ENCODE measurements at places on chromosomes 4 and X. TPM values are rescaled to one million over a fixed set of nuclear protein-coding genes. Genes with fewer than 3 reads are reported as not detected.

GRCh38 chrX:23990455-23990854 is 36.5 kb downstream of the KLHL15 start:
- no peak for DNase-seq

SPANXB1 gene
- total RNA-seq = not detected

DNA sequence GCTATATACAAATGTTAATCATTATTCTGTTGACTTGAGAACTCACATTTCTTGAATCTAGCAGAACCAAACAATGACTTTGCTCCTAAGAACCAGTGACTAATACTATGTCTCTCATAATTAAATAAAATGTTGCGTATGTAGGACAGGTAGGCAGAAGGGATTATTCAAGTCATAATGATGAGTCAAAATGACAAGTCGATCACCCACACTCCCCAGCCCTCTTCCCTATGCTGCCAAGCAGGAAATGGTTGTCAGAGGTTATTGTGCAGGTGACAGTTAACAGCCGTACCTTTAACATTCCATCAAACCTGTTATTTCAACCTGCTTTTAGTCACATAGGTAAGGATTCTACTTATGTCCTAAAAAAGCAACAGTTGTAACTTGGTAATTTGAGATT is 22.0 kb upstream of the STK26 start:
- no peak for DNase-seq

DNA sequence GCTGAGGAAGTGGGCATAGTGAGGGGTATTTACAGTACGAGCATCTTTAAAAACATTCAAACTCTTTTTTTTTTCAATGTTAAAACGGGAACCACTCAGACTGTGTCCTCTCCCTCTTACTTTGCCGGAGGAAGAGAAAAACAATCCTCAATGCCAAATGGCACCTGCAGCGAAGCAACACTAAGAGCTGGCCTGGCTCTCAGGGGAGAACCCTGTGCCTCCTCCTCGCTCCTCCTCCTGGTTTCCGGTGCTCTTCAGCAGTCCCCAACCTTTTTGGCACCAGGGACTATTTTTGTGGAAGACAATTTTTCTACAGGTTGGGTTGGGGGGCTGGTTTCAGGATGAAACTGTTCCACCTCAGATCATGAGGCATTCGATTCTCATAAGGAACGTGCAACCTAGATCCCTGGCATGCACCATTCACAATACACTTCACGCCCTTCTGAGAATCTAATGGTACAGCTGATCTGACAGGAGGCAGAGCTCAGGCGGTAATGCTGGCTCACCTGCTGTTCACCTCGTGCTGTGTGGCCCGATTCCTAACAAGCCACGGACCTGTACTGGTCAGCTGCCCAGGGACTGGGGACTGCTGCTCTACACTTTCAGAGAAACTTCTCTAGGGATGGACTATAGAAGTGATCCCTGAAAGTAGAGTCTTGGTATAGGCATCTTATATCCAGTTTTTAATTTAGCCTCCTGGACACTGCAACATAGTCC is 404.1 kb downstream of the RAPGEF2 start:
- DNase-seq = no peak

GRCh38 chr4:121668368-121669162 is 28.2 kb downstream of the ANXA5 start:
- no peak for DNase-seq

DNA sequence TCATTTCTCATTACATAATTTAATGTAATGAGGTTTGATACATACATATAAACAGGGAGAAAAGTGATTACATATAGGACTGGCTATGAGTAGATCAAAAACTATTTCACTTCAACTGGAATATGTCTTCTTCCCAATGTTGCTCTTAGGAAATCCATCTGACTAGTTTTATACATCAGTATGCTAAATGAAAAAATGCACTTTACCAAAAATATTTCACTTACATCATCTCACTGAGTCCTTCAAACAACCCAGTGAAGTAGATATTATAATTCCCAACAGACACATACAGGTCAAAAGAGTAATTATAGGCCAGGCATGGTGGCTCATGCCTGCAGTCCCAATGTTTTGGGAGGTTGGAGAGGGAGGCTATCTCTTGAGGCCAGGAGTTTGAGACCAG is 215.9 kb downstream of the MID1 start:
- DNase-seq = no peak

TCEAL3 gene
- total RNA-seq = 27.5 TPM

GRIA2 gene
- not detected for total RNA-seq

TADA2B gene
- total RNA-seq = 26.5 TPM

DNA sequence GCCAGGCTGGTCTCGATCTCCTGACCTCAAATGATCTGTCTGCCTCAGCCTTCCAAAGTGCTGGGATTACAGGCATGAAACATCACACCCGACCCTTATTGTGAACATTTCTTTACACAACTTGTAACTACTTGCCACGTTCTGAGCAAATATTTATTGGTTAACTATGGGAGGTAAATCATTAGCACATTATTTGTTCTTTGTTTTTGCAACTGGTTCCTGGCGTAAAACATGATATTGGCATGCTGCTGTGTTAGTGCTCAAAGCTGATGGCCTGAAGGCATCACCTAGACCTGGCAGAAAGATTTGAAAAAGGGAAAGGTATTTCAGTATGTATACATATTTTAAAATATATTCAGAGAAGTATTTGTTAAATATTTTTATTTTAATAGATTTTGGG is 438.3 kb upstream of the PRKX start:
- DNase-seq = no peak

NR0B1 gene
- not detected for total RNA-seq

DNA sequence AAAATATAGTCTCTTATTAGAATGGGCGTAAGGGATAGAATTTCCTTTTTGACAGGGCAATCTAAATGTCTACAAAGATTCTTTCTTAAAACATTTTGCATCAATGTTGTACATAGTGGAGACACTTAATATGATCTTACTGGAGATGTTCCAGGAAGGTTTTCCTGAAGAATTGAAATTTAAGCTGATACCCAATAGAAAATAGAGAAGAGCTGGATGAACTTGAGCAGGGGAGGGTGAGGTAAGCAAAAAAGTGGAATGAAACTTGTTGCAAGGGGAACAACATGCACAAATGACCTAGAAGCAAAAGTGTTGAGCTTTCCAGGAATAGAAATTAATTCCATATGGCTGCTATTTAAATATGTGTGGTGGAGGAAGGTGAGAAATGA is 19.7 kb downstream of the SLAIN2 start:
- DNase-seq = no peak

VCX2 gene
- total RNA-seq = not detected

- no peak for DNase-seq
Observed at GRCh38 chr4:105755375-105755774, 46.8 kb downstream of the GSTCD start.

DNA sequence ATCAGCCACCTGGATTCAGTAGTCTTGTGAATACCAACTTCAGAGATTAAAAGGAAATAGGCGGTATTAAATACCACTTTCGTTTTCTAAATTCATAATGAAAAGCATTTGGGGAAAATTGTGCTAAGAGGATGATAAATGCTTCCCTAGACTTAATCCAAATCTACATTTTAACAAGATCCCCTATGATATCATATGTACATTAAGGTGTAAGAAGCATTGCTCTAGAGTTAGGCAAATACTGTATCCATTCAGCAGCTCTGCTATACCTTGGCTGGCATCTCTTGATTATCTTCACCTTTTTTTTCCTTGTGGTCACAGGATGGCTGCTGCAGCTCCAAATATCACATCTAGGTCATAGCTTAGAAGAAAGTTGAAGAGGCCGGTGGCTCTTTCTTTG is 40.6 kb upstream of the PHEX start:
- DNase-seq = no peak

DNA sequence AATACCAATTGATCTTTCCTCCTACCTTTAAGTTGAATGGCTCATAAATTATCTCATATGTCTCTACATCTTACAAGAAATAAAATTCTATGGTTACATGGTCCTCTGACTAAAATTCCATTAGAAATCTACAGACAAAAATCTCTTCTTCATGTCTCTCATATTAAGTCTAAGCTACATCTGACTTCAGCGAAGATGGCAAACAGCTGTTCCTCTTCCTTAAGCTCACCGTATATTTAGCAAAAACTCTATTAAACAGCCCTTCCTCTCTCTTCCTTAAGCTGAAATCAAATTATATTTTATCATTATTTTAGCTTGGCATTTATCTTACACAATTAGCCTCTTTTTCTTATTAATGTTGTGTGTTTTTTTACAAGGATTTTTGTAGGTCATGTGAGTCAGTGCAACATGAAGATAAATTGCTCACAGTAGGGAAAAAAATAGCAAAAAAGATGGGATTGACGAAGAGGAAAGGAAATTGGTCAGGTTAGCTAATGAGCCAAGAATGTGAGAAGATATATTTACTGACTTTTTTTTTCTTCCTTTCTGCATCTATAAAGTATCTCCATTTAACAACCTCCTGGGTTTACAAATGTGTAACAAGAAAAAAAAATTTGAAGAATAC is 2412.8 kb downstream of the ARAP2 start:
- DNase-seq = no peak

- no peak for DNase-seq
Observed at GRCh38 chrX:53312946-53313727, 31.8 kb upstream of the IQSEC2 start.

MSANTD1 gene
- 1.00 TPM for total RNA-seq

DNA sequence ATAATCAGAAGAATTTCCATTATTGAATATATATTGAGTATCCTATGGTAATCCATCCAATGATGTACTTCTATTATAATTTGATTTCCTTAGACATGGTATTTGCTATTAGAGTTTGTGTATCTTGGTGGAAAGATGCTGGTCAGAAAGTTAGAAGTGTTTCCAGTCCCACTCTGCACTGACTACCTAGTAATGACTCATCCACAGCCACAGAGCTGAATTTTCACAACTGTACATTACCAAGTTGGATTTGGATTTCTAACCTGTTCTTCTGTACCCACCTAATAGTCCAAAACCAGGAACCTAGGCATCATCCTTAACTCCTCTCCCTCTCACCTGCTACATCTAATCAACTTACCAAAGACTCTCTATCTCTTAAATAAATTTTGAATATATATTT is 145.4 kb downstream of the REELD1 start:
- no peak for DNase-seq

DNA sequence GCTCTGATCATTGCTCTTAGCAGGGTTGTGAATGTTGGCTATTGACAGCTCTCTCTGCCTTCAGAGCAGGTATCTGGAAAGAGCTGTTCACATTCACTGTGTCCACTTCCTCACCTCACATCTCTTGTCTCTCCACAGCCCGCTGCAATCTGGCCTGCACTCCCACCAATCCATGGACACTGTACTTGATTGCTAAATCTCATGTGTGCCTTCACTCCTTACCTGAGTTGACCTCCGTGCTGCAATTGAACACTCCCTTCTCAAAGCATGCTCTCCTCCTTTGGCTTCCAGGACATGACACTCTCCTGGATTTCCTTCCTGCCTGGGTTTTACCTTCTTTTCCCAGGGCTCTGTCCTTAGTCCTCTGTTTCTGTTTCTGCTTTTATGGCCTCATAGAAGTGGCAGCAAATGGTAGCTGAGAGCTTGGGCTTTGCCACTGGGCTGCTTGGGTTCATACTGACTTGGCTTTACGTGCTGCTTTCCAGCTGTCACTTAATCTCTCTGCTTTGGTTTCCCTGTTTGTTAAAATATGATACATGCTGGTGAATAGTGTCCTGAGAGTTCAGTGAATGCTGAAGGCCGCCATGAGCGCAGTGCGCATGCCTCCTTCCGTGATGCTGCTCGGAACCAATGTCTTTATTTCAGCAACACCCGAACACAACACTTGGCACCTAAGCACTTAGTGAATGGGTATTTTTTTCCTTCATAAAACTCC is 29.5 kb downstream of the DCUN1D4 start:
- no peak for DNase-seq

DNA sequence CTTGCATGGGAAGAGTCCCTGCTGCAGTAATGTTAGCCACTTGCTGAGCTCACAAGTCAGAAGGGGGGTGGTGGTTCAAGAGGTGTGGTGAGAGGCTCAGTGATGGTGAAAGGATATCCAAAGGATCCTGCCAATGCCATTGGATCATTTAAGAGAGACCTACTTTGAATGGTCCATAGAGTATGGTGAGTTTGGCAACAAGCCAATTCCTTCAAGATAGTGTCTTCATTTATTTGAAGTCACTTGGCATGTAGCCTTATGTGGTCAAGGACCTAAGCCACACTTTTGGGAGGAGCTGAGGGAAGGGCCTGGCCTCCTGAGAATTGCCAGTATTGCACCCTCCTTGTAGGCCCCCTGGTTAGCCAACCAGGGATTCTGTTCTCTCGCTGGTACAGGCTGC is 87.9 kb downstream of the TSPAN7 start:
- DNase-seq = no peak

DNA sequence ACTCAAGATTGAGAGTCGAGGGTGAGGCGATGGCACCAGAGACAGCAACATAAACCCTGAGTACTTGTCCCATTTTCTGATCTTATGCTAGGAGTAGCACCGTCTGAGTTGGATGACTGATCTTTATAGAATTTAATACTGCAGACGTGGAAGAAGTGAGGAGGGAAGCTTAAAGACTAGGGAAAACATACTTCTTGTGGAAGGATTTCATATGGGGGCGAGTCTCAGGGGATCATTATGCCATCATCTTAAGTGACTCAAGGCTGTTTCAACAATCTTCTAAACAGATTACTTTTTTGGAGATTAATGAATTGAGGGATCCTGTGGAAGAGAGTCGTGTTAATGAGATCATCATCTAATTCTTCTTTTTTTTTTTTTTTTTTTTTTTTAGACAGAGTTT is 17.2 kb upstream of the FAT1 start:
- DNase-seq = no peak

- no peak for DNase-seq
Observed at GRCh38 chr4:99669084-99669483, 11.5 kb upstream of the C4orf54 start.

GRCh38 chrX:6701085-6701484 is 166.2 kb upstream of the VCX3A start:
- DNase-seq = no peak

DNA sequence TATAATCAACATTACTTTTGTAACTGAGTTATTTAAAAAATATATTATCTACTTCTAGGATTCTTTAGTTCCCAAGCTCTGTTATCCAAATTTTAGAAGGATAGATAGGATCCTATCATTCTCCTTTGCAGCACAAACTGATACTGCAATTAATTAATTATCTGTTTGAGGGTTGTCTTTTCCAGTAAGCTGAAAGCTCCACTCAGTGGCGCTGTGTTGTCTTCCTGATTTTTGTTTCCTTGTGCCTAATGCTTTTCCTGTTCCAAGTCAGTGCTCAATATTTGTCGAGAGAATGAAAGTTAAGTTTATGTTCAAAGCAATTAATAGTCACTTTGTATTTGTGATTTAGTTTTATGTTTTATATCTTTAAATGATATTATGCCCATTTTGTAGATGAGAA is 107.4 kb upstream of the ANK2 start:
- DNase-seq = no peak

KIAA1210 gene
- total RNA-seq = not detected

ARHGEF38 gene
- total RNA-seq = 14.1 TPM

GRCh38 chr4:1393866-1394265 is 12.4 kb downstream of the NKX1-1 start:
- DNase-seq = no peak

GRCh38 chr4:69835766-69836165 is 24.2 kb downstream of the SULT1E1 start:
- no peak for DNase-seq

All from upper lobe of left lung (tissue), 6 donors.